ENCODE measurements at places on chromosomes 3 and 15.

DNA sequence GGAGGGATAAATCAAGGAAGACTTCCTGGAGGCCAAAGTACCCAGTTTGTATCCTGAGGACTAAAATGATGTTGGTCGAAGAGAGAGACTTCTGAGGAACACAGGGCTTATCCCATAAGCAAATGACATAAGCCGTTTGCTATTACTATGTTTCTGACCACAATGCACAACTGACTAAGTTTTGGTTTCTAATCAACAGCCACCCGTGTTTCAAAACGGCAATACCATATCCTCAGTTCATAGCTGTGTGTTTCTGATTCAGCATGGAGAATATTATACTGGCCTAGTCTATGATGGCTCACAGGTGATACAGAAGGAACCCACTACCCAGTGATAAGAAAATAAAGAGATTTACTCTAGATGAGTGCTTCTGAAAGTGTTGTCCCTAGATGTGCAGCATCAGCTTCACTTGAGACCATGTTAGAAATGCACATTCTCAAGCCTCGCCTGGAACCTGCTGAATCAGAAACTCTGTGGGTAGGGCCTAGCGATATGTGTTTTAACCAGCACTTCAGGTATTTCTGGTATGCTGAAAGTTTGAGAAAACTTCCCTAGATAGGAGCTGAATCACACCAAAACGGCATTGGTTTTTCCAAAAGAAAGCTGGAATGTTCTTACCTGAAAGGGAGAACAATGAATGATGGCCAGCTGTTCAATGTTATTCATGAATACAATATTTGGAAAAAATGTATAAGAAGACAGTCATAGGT is 639.7 kb upstream of the NR2F2 start:
- DNase-seq, result no peak

- DNase-seq, result no peak
Observed at GRCh38 chr3:4406746-4407568, 60.1 kb downstream of the SUMF1 start.

GRCh38 chr15:70151462-70151861 is 53.7 kb upstream of the TLE3 start:
- DNase-seq, result no peak

- DNase-seq, result no peak
Observed at GRCh38 chr3:183539811-183540210, 15.7 kb downstream of the KLHL6 start.

DNA sequence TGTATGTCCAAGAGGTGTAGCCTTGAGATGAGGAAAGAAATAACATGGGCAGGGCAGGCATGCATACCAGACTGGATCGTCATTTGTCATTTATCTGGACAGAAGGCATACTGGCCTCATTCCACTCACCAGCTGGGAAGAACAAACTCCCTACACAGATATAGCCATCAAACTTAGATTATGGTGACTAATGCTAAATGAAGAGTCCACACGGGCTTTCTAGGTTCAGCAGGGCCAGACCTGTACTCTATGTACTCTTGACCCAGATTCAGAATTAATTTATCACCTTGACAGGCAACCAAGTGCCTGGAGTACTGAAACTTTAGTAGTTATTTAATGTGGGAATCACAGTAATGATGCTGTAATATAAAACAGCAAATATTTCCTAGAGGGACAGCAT is 164.3 kb upstream of the IL12A start:
- DNase-seq, result peak; percentile 81

GRCh38 chr3:170555329-170555728 is 30.5 kb downstream of the SLC7A14 start:
- no peak for DNase-seq

DNA sequence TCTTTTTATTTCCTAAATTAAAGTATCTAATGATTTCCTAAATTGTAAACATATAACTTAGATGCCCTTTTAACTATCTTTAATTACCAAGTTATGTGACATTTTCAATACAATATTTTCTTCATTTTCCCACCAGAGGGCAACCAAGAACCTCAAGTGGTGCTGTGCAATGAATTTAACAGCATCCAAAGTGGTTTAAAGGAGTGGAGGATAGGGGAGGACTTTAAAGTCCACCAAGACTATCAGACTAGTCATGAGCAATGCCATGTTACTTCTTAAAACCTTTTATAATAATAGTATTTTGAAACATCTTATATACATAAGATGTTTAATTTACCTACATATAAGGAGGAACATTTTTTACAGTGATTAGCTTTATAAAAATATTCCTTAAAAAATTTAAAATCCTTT is 74.4 kb downstream of the DLG1 start:
- DNase-seq, result peak; percentile 34

- DNase-seq, result no peak
Observed at GRCh38 chr3:112128843-112129727, 4.0 kb downstream of the GCSAM start.

GRCh38 chr3:8485141-8485870 is 16.3 kb upstream of the LMCD1 start:
- no peak for DNase-seq

Data from AG08396 (cell line).